ENCODE measurements at places on chromosomes 3 and 15.

- no peak for DNase-seq
These were observed 88.6 kb upstream of the FAM3D start for GRCh38 chr3:58755150-58755549.

DNA sequence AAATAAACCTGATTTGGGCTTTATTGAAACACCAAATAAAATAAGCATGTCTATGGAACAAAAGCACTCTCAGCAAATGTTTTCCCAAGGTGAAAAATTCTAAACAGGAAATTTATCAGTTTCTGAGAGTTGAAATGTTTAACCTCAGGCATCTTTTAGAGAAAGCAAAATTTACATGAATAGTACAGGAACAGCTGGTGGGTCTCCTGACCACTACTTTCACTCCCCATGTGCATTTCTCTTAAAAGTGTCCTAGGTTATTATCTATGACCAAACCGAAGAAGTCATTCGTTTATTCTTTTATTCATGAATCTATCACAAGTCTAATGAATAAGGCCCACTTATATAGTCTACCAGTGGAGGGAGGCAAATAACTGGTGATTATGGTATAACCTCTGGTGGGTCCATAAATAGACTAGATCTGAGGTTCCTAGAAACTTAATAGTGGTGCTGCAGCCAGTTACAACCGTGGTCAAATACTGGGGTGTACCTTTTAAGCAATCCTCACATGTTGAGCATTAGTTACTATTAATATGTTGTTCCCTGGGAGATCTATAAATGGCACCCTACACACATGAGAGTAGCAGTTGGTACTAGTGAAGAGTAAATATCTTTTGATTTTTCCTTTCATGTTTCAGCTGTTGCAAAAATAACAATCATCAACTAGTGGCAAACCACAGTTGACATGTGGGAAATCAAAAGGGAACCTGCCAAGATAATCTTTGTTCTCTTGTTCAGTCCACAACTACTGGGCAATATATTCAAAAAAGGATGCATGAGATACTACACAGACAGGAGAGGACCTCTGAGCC, 169.3 kb upstream of the STAC start:
- no peak for DNase-seq

- DNase-seq, result no peak
These were observed 27.9 kb upstream of the STRIT1 start for GRCh38 chr3:155321418-155321817.

DNA sequence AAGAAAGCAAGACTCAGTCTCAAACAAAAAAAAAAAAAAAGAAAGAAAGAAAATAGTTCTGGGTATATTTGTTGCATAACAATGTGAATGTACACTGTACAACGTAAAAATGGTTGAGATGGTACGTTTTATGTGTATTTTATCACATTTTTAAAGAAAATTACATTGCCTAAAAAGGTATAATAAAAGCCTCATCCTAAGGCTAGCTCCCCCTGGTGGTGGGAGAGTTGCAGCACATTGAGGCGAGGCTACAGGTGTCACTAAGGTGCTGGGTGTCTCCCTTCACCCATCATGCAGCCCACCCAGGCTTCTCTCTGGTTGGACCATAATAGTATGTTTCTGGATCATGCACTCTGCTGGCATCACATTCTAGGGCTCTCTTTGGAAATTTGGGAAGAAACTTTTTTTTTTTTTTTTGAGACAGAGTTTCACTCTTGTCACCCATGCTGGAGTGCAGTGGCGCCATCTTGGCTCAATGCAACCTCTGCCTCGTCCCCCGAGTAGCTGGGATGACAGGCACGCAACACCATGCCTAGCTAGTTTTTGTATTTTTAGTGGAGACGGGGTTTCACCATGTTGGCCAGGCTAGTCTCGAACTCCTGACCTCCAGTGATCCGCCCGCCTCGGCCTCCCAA, 12.4 kb upstream of the RAB11A start:
- no peak for DNase-seq

DNA sequence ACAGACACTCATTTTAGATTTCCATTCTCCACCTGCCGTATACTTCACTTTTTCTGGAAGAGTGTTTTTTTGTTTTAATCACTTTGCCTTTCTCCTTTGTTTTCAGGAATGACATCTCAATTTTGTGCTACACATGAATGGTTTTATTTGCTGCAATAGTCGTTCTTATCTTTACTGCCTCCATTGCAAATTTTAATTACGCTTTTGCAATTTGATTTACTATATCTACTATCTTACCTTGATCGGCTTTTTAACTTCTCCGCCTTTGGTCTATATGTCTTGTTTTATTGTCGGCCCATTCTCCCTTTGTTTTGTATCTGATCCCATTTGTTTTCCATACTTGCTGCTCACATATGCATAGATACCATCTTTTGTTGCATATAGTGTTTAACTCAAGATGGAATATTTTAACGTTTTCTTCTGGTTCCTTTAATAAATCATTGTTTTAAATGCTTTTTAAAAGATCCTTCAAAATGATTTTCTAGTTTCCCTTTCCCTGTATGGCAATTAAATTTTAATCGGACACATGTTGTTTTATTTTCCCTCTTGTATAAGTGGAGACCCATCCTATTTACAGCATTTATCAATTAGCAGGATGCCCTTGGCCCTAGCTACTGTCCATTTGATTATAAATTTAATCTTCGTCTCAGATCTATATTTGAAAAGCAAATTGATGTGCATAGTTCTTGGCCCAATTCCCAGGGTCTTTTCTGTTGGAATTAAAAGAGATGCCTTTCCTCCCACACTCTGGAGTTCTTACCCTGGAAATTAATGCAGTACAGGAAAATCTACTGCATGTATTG, 97.2 kb upstream of the CNTN4 start:
- no peak for DNase-seq

DNA sequence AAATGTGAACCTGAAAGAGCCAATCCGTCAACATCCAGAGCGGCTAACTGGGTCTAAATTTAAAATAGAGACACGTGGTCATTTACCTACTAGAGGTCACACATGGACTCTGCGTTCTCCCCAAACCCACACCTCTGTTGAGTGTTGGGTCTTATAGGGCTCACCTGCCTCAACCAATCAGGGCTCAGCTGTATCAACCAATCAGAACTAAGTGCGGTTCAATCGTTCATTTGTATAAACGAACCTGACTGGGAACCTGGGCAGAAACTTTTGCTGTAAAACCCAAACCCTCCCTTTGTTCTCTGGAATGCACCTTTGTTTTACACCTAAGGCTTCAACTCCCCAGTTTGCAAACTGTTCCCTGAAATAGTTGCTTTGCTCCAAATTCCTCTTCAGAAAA, 8.9 kb downstream of the DNAAF4 start:
- DNase-seq, result no peak

GRCh38 chr3:16455001-16455400, 58.5 kb downstream of the RFTN1 start:
- DNase-seq, result no peak

- DNase-seq, result no peak
These were observed 348.5 kb upstream of the POU1F1 start for GRCh38 chr3:87624860-87625259.

GRCh38 chr15:80426316-80426715, 22.1 kb downstream of the ARNT2 start:
- DNase-seq, result no peak

DNA sequence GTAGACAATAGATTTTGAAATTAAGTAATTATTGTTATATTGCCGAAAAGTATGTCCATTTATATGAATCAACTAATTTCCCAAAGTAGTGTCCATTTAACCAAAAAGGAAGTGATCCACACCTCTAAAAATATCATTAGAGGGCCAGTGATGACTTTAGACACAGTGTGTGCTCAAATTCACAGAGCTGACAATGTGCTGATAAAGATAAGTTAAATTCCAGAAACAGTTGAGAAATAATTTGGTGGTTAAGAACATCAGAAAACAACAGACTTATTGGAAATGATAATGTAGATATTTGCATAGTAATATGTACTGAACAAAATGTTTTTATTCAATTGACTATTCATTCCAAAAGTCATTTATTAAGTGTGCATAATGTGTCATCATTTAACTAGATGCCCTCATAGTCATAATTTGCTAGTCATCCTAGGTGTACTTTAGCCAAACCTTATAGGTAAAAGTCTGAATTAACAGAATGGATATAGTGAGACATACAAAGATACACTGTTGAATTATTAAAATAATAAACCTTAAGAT, 230.2 kb upstream of the ADAMTS9 start:
- no peak for DNase-seq

DNA sequence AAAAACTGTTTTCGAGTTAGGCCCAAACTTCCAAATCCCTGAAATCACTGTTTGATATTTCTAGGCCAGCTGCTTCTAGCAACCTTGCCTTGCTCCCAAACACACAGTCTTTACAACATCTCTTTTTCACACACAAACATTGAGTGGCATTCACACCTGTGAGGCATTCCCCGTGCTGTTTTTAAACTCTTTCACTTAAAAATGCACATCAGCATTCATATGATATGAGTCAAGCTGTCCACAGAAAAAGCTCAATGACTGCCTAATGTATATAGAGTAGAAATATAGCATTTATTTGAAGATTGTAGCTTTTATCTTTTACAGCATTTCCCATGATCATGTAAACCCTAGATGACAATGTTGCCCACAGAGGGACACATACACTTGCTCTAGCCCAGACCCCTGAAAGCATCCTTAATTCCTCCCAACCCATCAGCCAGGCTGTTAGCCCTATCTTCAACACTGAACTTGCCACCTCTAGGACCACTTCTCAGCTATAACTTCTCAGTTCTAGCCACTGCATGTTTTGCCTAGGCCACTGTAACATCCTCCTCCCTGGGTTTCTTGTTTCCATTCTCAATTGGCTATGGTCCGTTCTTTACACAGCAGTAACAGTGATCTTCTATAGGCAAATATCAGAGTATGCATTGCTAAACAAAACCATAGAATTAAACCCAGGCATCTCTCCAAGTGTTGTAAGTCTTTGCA, 782.6 kb downstream of the DIPK2A start:
- no peak for DNase-seq

GRCh38 chr15:82900511-82901060, 51.9 kb downstream of the HOMER2 start:
- DNase-seq, result no peak

DNA sequence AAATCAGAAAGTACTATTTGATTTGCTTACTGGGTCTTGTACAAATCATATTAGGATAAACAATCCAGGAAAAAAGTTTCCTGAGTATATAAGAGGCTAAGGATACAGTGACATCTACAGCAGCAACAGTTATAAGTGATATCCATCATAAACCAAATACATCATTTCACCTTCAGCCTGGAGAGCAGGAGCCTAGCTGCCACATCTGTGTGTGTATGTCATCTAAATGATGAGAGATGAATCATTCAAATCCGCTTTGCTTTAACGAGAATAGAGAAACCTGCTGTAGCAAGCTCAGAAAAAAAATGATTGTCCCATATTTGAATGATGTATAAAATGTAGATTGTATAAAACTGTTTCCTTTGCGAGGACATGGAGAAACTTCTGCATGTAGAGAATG, 841.4 kb downstream of the SI start:
- DNase-seq, result no peak

- no peak for DNase-seq
These were observed 44.0 kb downstream of the BFSP2 start for GRCh38 chr3:133443649-133444422.

DNA sequence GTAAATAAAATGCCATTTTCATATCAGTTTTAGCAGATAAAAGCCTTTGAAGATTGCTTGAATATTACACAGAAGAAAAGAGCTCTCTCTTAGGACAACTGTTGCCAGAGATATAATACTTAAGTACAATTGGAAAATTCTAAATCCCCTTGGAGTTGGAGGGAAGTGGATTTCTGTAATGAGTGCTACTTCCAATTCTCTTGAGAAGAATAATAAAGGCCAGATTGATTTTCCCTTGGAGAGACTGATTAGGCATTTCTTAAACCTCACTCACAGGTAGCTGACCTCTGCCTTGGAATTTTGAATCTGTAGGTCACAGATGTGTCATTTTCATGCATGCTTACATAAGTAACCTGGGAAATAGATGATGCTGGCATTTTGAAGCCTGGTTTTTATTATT, 29.8 kb upstream of the PSMD6 start:
- DNase-seq, result no peak

- no peak for DNase-seq
These were observed 158.1 kb downstream of the PTPRG start for GRCh38 chr3:61719278-61719977.

GRCh38 chr3:64079369-64080150, 56.3 kb upstream of the PSMD6 start:
- DNase-seq, result no peak

GRCh38 chr3:52793702-52794611, 639 bp upstream of the ITIH3 start:
- DNase-seq, result no peak

DNA sequence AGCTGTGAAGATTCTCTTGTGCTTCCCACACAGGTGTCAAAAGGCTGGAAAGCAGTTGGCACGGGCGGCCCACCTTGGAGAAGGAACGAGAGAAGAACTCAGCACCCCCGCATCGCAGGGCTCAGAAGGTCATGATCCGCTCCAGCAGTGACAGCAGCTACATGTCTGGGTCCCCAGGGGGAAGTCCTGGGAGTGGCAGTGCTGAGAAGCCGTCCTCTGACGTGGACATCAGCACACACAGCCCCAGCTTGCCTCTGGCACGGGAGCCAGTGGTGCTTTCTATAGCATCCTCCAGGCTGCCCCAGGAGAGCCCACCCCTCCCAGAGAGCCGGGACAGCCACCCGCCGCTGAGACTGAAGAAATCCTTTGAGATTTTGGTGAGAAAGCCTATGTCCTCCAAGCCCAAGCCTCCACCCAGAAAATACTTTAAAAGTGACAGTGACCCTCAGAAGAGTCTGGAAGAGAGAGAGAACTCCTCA, 31.4 kb downstream of the STARD5 start:
- DNase-seq, result no peak

DNA sequence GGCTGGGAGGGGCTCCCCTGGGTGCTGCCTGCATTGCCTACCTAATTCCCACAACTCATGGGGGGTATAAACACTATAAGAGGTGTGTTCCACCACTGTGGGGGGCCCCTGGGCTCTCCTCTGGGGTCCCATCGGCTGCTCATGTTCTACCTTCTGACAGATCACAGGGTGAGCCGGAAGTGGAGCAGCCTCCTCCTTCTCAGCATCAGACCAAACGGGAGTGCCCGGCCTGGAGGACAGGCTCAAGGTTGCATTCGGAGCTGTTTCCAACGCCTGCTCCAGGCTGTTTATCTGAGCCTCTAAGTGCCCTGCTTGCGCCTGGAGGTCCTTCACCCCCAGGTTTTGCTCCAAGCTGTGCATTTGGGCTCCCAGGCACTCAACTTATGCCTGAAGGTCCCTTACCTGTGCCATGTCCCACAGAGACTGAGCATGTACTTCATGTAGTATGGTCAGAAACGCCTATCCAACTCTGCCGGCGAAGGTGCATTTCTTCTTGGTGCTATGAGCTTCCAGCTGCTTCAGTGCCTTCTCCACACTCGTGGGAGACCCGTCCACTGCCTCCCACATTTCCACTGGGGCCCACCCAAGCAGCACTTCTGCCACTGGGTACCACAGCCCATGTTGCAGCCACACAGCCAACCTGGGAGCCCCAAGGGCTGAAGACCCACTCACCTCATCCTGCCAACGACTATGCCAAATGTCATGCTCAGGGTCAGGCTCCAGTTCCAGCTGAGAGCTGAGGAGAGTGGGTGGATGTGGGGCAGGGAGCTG, 232.1 kb downstream of the IGSF11 start:
- DNase-seq, result no peak

GRCh38 chr3:154684021-154684420, 254.0 kb upstream of the GPR149 start:
- no peak for DNase-seq

- no peak for DNase-seq
These were observed 152.4 kb upstream of the DPH6 start for GRCh38 chr15:35698331-35698730.

GRCh38 chr3:195260280-195260905, 10.6 kb downstream of the XXYLT1 start:
- DNase-seq, result no peak

- DNase-seq, result no peak
These were observed 318.6 kb downstream of the FHIT start for GRCh38 chr3:60932643-60933042.
